ENCODE measurements at places on chromosomes 5 and 9.
A peak's percentile ranks its signal among the peaks of the same experiment; 100 is the strongest.

DNA sequence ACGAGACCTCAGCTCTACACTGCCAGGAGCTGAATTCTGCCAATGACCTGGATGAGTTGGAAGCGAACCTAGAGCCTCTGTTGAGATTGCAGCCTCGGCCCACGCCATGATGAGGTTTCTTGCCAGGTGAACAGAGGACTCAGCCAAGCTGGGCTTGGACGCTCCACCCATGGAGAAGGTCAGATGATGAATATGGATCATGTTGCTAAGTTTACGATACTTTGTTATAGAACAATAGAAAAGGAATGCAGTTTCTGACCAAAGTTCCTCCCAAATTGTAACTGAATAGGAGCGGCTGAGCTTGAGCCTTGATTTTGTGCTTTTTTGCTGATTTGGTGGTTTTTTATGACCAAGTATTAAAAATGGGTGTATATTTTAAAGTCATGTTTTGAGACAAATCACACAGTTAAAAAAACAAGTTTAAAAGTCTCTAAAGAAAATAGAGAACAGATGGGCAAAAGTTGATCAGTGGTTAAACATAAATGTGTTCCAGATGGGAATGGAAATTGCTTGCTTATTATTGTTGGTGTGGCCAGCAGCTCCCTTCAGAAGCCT is 32.9 kb downstream of the ROPN1L start:
- no peak for DNase-seq

DNA sequence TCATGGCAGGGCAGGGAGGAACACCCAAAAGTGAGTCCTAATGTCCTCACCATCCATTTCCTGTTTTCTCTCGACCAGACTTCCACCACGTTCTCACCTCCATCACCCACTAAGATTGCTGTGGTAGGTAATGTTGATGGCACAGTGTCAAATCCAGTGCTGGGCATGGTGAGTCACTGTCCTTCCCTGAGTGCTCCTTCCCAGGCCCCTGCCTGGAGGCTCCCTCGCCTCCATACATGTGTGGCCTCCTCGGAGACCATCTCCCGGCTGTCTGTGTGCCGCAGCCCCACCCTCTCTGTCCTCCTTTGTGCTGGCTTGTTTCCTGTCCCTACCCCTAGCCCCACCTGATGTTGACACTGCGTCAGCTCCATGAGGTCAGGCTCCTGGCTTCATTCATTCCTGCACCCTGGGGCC is 177.5 kb downstream of the SYK start:
- DNase-seq, result no peak

DNA sequence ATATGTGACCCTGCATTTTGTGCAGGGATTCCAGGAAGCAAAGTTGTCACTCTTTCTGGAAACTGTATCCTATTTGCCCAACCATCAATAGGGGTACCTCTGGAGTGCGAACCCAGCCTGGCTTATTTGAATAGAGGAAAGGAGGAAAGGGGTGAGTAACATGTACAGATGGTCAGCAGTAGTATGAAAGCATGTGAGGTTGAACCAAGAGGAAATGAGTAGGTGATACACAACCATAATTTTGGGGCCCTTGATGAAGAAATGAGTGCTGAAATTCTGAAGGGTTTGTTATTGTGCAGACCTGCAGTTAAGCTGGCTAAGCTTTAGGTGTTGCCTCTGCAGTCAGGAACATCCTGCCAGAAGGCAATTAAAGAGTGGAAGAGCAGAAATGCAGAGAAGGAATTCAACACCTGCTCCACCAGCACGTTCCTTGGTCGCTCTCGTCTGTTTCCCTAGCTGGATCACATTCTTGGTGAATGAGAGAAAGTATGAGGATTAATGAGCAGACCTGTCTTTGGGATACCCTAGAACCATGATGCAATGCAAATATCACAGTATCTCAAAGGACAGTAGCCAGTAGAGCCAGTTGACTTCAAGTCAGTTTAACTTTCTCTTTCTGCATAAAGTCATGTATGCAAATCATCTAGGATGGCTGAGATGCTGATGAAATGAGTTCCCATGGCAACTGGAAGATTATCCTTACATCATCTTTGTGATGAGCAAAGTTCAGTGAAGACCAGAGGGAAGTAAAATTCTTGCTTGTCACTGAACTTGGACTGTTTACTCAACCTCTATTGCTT is 13.2 kb upstream of the IL12B start:
- DNase-seq, result no peak

GRCh38 chr9:70402213-70402612 is 12.2 kb downstream of the KLF9 start:
- DNase-seq, result no peak

DNA sequence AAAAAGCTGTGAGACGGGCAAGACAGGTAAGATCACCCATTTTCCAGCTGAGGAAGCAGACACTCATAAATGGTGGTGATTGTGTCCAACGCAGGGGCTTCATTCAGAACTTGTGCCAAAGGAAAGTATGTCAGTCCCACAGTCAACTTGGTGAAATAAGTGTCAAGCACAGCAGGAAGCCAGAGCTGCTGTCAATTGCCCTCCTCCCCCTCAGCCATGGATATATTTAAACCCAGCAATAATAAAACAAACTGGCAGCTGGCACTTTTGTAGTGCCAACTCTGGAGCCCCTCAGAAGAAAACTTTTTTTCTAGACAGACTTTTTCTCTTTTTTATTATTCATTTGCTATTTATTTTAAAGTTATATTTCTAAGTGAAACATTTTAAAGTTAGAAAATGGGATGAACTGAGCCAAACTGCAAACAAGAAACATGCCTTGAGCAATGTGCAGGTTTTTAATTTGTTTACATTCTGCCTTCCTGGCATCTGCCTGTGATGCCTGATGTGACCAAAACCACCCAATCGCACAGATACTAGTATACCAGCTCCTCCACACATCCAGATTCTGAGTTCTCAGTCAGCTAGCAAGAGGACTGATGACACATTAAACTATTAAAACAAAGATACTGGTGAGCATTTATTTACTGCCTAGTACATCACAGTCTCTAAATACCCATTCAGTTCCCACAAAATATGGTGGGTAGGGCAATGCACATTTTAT is 17.0 kb downstream of the DMAC1 start:
- DNase-seq, result no peak

DNA sequence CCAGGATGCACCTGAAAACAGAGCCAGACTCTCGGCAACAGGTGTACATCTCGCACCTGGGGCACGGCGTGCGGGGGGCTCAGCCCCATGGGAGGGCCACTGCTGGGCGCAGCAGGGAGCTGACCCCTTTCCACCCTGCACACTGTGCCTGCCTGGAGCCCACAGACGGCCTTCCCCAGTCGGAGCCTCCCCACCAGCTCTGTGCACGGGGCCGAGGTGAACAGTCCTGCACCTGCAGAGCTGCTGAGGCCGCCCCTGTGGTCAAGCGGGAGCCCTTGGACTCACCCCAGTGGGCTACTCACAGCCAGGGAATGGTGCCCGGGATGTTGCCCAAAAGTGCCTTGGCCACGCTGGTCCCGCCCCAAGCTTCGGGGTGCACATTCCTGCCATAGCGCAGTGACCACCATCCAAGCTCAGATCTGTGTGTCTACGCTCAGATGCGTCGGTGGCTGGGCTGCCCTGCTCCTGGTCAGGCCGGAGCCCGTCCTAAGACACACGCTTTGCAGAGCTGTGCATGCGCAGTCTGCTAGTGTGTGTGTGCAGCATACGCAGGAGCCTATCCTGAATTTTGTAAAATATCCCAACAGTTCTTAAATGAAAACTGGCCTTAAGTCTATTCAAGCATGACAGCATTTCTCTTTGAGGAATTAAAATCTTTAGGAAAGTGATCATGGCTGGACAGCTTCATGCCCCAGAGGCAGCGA is 8.4 kb upstream of the EXOC3 start:
- DNase-seq, result no peak

GRCh38 chr9:78295731-78296130 is 1.2 kb upstream of the PSAT1 start:
- DNase-seq, result no peak

GRCh38 chr5:77210091-77210963 is at the start of gene PDE8B:
TSS of gene PDE8B (plus strand) at chr5:77210680. CDS start at chr5:77210926, 246 bp downstream.
- peak; percentile 25 for DNase-seq

GRCh38 chr5:53253421-53253871 is 143.9 kb upstream of the MOCS2 start:
- DNase-seq, result no peak

- DNase-seq, result no peak
Observed at GRCh38 chr5:168286386-168286785, 5.1 kb upstream of the WWC1 start.

DNA sequence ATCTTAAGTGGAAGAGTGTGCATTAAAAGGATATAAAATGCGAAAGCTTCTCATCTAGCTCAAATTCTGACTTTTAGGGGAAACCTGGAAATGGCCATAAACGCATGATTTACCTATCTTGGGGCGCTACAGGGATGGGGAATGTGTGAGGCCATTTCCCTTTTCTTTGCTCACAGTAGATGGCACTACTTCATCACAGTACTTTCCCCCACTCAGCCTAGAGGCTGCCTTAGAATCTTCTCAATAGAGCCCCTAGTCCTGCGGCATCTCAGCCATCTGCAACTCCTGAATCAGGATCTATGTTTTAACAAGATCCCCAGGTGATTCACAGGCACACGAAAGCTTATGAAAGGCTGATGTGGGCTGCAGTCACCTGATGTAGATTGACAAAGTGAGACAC is 110.8 kb downstream of the LHFPL2 start:
- peak; percentile 33 for DNase-seq

DNA sequence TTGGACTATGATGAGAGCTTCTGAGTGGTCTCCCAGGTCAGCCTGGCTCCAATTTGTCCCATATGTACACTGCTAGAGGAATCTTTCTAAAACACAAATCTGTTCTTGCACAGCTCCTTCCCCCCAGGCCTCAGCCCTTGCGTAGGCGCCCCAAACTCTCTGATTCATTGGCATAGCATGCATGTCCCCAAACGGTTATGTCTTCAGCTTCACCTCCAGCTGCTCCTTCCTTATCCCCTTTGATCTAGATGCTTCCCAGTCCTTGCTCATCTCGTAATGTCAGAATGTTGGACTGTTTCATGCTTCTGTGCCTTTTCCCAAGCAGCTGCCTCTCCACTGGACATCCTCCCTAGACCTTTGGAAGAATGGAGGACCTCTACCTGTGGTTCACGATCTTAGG is 60.1 kb upstream of the BASP1 start:
- DNase-seq, result no peak

DNA sequence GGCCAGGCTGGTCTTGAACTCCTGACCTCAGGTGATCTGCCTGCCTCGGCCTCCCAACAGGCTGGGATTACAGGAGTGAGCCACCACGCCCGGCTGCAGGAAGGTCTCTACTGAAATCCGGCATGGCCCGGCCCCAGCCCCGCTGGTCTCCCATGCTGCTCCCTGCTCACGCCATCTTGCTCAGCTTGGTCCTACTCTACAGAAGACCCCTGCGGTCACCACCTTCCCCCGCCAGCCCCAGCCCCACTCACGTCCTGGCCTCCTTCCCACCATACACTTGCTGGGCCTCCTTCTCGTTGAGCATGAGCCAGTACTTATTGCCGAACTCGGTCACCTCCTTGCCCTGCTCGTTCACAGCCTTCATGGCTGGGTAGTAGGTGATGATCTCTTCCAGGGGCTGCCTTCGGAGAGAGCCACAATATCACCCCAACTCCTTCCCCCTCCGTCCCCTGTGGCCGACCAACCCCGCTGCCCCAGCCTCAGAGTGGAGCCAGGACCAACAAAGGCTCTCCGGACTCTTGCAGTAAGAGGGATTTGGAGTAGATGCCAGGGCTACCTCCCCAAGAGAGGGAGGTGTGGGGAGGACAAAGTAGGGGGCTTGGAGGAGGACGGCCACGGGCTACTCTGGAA is 4.0 kb downstream of the PTGES2 start:
- no peak for DNase-seq

DNA sequence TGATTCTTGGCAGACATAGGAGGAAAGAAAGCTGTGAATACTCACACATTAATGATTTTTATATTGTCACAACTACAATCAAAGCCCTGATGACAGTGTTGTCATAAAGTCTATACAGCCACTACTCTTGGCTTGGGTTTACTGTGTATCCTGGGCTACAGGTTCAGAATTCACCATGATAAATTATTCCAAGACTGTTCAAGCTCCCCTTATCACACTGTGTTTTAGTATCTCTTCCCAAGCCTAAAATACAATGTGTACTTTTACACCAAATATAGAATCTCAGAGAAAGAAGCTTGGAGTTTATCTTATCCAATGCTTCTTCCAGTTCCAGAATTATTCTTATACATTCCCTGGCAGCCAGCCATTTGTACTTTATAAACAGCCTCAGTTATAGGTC is 127.7 kb upstream of the PPP1R2B start:
- DNase-seq, result no peak

DNA sequence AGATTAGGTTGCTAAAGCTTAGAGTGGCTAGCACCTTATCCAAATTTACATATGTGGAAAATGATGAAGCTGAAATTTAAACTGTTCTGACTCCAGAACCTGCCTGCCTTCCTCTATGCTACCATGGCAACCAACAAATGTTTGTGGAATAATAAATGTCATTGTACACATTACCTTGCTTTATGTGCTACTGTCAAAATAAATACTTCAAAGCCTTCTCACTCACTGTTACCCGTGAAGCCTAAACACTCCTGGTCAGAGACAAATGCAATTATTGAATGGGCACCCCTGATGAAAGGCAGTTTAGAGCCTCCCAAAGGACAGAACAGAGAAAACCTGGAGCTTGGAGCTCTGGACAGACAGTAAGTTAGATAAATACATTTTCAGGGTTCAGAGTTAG is 158.6 kb downstream of the FAM114A2 start:
- DNase-seq, result no peak

DNA sequence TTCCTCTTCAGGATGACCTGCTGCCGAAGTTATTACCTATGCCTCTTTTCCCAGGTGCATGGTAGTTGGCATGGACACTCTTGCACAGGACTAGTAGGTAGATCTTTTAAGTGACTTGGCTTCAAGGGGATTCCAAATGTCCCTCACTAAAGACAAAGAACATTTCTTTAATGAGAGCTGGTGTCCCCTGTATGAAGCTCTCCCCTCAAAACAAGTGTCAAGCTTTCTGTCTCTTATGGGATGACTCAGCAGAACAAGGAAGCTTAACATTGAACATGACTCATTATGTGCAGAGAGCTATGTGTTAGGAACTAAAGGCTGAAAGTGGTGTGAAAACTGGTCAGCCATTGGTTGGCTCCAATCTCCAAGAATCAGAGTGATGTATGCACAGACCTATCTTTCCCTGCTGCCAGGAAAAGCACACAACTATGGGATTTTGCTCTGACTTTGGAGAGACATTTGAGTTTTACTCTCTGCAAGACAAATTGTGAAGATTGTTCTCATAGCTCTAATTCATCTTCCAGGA is 120.5 kb downstream of the PRDM6 start:
- DNase-seq, result no peak

DNA sequence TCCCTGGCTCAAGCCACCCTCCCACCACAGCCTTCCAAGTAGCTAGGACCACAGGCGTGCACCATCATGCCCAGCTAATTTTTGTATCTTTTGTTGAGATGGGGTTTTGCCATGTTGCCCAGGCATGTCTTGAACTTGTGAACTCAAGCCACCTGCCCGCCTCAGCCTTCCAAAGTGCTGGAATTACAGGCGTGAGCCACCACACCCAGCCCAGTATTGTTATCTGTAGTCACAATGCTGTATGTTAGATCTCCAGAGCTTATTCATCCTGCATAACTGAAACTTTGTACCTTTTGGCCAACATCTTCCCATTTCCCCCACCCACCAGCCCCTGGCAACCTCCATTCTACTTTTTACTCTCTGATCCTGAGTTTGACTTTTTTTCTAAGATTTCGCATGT is 37.5 kb downstream of the CREBRF start:
- DNase-seq, result no peak
